Activated T-cell treated with anti-CD3 and anti-CD28 coated beads, Interleukin-2, amount 50 U/mL, for 4 hours (primary cell): ENCODE measurements at places on chromosomes 13 and 19. TPM values are rescaled to one million over a fixed set of nuclear protein-coding genes. Genes with fewer than 3 reads are reported as not detected.
A peak's percentile ranks its signal among the peaks of the same experiment; 100 is the strongest.

The EFNA2 gene
- not detected for total RNA-seq

GRCh38 chr19:4081441-4082129, 14.9 kb upstream of the ZBTB7A start:
- no peak for DNase-seq

DNA sequence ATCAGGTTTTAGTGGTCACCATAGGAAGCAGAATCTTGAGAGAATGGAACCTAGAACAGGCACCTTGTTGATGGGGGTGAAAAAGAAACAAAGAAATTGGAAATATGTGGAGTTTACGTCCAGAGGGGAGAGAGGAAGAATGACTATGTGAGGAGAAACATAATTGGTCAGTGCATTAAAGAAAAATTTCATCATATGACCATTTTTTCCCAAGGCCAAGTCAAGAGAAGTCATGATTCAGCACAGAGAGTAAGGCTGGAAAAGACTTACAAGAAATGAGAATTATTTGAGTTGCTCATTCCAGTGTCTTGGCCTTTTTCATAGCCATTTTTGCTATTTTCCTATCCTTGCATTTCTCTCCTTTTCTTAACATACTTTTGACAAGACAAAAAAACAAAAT, 421.7 kb downstream of the EFNB2 start:
- DNase-seq: no peak

GRCh38 chr13:99176309-99177276, 24.1 kb upstream of the UBAC2 start:
- DNase-seq: peak; percentile 74

The MAP4K1 gene
- 130 TPM for total RNA-seq

GRCh38 chr13:43304449-43304848, 281.1 kb downstream of the DNAJC15 start:
- no peak for DNase-seq

DNA sequence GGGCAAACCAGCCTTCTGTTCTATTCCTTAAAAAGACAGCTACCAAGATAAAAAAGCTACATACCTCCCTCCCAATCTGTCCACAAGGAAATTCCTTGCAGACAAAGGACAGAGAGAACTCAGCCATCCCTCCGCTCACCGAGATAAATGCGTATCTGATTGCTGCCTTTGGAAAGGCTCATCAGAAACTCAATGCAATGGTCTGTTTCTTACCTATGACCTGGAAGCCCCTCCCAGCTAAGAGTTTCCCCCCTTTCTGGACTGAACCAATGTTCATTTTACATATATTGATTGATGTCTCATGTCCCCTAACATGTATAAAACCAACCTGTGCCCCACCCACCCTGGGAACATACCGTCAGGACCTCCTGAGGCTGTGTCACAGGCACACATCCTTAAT, 11.6 kb downstream of the BTBD2 start:
- no peak for DNase-seq

The NLRP9 gene
- total RNA-seq: not detected

GRCh38 chr13:106532111-106532929, 3.1 kb downstream of the EFNB2 start:
- DNase-seq: no peak

- DNase-seq: no peak
Measured at GRCh38 chr13:90869580-90869979, 477.9 kb upstream of the MIR17HG start.

The SPTBN4 gene
- 1.8 TPM for total RNA-seq

DNA sequence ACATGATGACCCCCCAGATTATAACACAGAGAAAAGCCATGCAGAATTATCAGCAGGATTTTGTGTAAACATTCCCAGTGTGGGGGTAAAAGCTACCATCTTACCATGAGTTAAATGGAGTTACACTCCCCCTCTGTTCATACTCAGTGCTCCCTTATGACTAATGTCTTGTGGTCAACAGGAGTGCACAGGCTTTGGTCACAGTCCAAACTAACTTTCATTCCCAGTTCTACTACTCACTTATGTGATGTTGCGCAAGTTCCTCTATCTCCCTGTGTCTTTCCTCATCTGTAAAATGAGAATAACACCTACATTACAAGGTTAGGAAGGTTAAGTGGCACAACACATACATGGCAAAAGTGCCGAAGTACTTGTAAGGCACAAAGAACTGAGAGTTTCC, 277.9 kb downstream of the RBM26 start:
- DNase-seq: no peak

DNA sequence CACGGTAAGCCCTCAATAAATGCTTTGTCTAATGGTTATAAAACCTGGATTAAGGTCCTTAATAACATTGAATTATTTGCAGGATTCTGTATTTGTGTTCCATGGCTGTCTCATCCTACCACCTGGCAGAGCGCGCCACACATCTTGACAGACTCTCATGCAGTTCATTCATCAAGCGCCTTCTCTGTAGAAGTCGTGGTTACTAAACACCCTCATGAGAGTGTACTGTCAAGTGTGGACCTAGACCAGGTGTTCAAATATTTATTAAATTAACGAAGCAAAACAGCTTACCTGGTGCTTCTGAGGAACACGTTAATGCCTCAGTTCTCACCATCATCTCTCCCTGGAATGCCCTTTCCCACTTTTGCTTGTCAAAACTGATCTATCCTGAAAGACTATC, 13.1 kb upstream of the FBXL3 start:
- no peak for DNase-seq

DNA sequence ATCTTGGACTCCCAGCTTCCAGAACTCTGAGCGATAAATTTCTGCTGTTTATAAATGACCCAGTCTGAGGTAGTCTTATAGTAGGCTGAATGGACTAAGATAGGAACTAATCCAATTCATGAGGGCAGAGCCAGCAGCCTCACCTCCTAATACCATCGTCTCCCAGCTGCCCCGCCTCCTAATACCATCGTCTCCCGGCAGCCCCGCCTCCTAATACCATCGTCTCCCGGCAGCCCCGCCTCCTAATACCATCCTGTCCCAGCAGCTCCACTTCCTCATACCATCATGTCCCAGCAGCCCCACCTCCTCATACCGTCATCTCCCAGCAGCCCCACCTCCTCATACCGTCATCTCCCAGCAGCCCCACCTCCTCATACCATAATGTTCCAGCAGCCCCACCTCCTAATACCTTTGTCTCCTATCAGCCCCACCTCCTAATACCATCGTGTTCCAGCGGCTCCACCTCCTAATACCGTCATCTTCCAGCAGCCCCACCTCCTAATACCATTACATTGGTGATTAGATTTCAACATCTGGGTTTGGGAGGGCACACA, 2.4 kb upstream of the ARGLU1 start:
- peak; percentile 72 for DNase-seq
